ENCODE measurements at places on chromosomes 3 and 15.
A peak's percentile ranks its signal among the peaks of the same experiment; 100 is the strongest.

DNA sequence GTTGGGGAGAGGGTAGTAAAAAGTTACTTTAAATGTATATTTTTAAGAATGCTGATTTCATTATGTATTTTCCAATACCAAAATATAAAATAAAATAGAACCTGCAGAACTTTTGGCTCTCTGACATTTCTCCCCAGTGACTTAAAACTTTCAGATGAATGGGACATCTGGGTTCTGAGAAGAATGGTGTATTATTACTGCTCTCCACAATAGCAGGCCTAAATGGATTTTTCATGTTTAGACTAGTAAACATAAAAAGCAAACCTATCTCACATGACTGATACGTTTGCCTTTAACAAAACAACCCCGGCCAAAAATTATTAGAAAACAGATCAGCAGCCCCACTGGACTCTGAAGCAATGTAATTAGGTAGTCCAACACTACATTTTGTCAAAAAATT lies 73.8 kb downstream of the FHIT start:
- no peak for DNase-seq

DNA sequence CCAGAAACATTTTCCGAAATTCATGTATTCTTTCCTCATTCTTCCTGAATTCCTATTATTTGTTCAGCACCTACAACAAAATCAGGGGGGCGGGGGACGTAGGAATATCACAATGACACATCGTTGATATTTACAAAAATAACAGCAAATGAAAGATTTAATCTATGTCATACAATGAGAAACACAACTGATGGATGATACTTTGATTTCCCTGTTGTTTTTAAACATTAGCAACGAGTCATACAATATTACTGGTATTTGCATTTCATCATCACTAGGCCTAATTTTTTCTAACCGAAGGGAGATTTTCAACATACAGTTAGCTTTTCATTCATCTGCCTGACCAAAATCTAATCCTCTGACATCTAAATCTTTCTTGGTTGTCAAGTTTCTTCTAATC lies 45.3 kb upstream of the INO80 start:
- DNase-seq: no peak

GRCh38 chr15:58136731-58137130 lies 1.4 kb upstream of the AQP9 start:
- DNase-seq: no peak

- DNase-seq: no peak
These were observed 81.7 kb upstream of the PLCL2 start for GRCh38 chr3:16803019-16803418.

DNA sequence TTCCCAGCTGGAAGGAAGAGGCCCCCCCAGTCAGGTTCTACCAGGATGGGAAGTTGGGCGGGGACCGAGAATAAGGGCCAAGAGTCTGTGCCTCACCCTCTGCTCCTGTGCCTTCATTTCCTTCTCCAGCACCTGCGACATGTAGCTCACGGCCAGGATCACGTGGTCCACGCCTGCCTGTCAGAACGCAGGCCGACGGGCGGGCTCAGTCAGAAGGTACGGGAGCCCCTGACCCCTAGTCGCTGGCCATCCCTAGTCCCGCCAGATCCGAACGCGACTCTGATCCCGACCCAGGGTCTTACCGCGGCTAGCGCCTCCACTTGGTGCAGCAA lies 489 bp downstream of the GMPPB start:
- peak; percentile 69 for DNase-seq

GRCh38 chr15:27382361-27383025 lies 411.5 kb downstream of the GABRG3 start:
- DNase-seq: no peak

- no peak for DNase-seq
These were observed 115.7 kb downstream of the ARRDC4 start for GRCh38 chr15:98076021-98076816.

DNA sequence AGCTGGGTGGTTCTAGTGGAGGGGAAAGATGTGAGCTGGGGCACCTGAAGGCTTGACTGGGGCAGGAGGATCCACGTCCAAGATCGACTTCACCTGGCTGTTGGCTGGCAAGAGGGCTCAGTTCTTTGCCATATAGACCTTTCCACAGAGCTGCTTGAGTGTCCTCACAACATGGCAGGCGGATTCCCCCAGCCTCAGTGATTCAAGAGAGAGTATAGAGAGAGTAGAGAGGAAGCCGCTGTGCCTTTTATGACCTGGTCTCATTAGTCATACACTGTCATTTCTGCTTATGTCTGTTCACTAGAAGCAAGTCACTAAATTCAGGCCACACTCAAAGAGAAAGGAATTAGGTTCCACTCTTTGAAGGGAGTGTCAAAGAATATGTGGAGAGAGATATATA lies 101.6 kb downstream of the APBA2 start:
- no peak for DNase-seq

DNA sequence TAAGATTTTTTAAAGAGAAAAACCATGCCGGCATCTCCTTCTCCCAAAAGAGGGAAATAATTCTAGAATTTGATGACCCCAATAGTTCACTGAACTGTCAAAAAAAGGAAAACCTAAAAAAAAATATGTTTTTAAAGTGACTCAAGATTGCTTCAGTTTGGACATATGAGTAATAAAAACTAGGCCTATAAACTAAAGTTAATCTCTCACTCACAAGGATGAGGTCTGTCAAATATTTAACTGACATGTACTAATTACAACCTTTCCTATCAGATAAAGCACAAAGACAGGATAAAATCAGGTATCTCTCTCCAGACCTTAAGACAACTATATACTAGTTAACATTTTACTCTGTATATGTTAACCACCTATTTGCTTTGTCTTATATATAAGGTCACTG lies 231.9 kb downstream of the NSUN3 start:
- DNase-seq: no peak

GRCh38 chr15:51760805-51761204 lies 9.4 kb downstream of the TMOD2 start:
- no peak for DNase-seq

DNA sequence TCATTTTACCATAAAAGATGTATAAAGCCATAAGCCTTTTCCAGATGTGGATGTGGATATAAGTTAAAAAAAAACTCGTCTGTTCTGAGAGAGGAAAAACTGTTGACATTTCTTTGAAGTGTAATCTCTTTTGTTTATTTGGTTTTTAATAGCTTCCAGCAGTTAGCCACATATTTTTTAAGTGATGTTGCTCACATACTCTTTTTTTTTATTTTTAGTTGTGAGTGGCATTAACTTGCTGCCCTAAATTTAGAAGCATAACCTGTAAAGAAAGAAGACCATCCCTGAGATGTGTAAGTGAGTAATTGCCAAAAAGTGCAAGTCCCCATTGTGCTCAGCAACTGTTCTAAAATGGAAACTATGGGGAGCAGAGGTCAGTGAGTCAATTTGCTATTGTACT lies 415.9 kb upstream of the MDFIC2 start:
- DNase-seq: no peak

- no peak for DNase-seq
These were observed 258.9 kb downstream of the UACA start for GRCh38 chr15:70504299-70504951.

GRCh38 chr3:100634493-100635272 lies 25.3 kb downstream of the ADGRG7 start:
- DNase-seq: peak; percentile 83

- no peak for DNase-seq
These were observed 34.7 kb upstream of the MRPS22 start for GRCh38 chr3:139309061-139309591.

DNA sequence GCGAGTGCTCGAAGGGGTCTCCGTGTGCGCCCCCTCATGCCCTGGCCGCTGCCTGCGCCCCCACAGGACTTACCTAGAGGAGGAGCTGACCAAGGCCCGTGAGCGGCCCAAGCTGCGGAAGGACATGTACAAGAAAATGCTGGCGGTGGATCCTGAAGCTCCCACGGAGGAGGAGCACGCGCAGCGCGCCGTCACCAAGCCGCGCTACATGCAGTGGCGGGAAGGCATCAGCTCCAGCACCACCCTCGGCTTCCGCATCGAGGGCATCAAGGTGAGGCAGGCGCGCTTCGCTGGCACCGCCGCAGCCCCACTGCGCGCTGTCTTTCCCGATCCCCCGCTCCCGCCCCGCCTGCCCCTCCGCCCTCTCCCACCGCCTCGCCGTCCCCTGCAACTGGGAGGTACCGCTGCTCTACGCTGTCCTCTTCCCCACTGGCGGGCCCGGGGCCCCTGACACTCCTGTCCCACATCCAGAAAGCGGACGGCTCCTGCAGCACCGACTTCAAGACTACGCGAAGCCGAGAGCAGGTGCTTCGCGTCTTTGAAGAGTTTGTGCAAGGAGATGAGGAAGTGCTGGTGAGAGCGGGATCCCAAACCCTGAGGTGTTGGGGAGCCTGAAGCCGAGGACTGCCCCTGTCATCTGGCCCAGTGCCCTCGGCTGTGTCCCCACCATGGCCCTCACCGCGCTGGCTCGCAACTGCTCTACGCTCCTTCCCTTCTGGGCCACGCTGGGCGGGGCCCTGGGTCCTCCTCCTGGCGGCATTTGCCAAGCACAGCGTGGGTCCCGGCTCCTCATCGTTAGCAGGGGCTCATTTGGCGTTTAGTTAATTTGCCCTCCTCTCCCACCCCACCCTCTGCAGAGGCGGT lies 8.5 kb downstream of the ITPKA start:
- no peak for DNase-seq

GRCh38 chr15:78951841-78952238 lies 7.0 kb upstream of the CTSH start:
- DNase-seq: peak; percentile 64

DNA sequence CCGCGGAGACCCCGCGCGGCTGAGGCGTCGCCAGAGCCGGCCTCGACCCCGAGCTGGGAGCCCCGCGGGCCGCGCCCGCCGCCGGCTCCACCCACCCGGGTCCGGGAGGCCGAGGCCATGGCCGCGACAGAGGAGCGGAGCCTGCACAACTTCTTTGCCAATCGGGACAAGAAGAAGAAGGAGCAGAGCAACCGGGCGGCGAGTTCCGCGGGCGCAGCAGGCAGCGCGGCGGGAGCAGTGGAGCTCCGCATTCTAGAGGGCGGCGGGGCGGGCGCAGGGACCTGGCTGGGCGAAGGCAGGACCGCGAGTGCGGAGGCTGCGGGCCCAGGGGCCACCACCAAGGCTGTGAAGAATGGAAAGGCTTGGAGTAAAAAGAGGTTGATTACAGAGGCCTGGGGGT lies 37.6 kb upstream of the EPHA6 start:
- DNase-seq: no peak

- DNase-seq: no peak
These were observed 131.7 kb downstream of the ATP8B4 start for GRCh38 chr15:49987198-49987785.

DNA sequence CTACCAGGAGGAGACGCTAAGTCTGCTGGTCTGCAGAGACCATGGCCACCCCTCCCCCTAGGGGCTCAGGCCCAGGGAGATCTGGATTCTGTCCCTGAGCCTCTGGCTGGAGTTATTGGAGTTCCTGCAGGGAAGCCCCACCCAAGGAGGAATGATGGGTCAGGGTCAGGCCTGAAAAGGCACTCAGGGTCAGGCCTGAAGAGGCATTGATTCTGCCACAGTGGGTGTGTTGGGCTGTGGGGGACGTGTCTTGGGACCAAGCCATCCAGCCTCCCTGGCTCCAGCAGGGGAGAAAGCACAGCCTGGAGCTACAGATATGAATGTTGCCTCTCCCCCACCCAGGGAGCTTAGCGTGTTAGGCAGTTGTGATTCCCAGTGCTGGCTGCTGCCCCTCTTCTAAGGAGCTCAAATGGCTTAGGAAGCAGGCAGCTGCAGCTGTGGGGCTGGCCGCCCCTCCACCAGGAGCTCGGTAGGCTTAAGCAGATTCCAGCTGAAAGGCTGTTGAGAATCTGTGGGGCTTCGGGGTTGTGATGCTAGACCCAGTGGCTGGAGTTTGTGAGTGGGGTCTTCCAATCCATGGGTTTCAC lies 176.7 kb downstream of the CHL1 start:
- DNase-seq: no peak

GRCh38 chr15:72797338-72797689 lies 13.8 kb upstream of the ADPGK start:
- no peak for DNase-seq

DNA sequence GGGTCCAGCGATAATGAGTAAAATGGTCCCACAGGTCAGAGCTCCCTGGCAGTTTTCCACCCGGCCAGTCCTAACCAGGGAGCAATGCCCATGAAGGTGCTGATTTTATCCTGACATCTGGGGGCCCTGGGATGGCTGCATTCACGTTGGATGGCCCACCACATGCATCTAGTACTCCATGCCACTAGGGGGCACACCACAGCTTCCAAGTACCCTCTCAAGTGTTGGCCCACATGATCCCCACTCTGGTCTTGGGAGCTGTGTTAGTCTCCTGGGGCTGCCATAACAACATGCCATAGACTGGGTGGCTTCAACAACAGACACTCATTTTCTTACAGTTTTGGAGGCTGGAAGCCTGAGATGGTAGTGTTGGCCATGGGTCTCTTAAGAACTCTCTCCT lies 225.5 kb downstream of the SLCO3A1 start:
- peak; percentile 27 for DNase-seq

DNA sequence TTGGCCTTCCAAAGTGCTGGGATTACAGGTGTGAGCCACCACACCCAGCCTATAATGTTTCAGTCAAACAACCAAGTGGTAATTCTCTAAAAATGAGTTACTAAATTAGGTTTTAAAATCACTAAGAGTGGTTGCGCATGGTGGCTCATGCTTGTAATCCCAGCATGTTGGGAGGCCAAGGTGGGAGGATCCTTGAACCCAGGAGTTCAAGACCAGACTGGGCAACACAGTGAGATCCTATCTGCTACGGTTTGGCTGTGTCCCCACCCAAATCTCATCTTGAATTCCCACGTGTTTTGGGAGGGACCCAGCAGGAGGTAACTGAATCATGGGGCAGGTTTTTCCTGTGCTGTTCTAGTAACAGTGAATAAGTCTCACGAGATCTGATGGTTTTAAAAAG lies 26.1 kb downstream of the SEC11A start:
- no peak for DNase-seq

- DNase-seq: no peak
These were observed 148.2 kb downstream of the ADAMTS9 start for GRCh38 chr3:64539451-64540196.

- DNase-seq: no peak
These were observed 921.6 kb upstream of the SEMA6D start for GRCh38 chr15:46795685-46796084.

DNA sequence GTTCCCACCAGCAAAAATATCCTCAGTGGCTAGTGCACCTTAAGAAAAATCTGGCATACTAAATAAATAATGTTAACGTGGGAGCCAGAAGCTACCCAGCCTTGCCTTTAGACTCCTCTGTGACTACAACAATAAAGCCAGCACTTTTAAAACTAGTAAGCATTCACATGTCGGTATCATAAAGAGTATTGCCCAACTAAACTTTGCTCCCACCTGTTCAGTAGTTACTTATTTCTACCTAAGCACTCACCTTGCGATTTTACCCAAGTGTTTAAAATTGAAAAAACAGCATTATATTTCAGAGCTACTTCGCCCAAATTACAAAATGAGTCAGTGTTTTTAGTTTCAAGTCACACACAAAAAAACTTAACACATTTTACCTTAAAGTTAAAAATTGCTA lies 12.8 kb downstream of the ALDH1L1 start:
- DNase-seq: no peak

- DNase-seq: peak; percentile 21
These were observed 245.6 kb upstream of the GOLIM4 start for GRCh38 chr3:168341192-168341815.

GRCh38 chr3:179146911-179147513 lies 1.1 kb upstream of the PIK3CA start:
- DNase-seq: peak; percentile 55
